ENCODE measurements at places on chromosomes 11 and 22.

DNA sequence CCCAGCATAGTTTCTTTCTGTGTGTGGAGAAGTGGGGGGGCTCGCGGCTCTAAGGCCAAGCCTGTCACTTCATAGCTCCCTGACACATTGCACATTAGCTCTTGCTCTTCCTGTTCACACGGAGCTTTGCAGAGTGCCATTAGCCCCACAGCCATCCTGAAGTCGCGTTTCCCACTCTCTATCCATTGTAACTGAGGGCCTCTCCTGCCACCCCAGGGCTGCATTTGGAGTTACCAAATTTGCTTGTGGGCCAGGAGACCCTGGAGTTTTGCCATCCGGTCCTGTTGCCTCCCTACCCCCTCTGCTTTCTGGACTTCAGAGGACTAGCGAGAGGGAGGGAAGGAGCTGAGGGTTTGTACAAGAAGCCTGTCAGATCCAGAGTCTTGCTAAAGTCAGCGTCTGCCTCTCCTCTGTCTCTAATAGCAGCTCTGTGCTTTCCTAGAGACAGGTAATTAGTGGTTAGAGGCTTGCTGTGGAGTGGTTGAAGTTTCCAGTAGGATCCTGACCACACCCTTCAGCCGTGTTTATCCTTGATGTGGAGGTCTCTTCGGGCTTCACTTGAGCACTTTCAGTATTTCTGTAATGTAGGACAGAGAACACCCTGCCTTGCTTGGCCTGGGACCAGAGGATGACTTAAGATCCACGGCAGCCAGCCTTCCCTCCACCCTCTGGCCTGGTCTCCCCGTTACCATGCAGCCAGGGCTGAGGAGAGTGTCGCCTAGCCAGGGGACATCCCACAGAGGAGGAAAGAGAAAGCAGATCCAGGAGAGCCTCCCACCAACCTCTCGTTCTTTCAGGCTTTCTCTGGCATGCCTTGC is 14.1 kb downstream of the DCPS start:
- no peak for DNase-seq

DNA sequence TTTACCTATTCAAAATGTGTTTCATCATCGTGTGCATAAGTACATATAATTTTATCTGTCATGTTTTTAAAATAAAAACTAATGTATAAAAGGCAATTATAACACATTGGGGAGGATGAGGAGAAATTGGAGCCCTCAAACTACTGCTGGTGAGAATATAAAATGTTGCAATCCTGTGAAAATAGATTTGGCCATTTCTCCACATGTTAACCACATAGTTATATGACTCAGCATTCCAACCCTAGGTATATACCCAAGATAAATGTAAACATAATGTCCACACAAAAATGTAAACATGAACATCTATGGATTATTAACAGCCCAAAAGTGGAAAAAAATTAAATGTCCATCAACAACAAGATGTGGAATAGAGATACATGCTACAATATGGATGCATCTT is 928.0 kb upstream of the FAT3 start:
- no peak for DNase-seq

- DNase-seq, result no peak
These were observed 176.1 kb downstream of the LRRC4C start for GRCh38 chr11:41283191-41283930.

GRCh38 chr22:40346185-40347118 is at the start of gene ADSL:
Gene ADSL (plus strand): TSS chr22:40346500. CDS start chr22:40346559, 59 bp downstream.
- DNase-seq, result peak; percentile 46

DNA sequence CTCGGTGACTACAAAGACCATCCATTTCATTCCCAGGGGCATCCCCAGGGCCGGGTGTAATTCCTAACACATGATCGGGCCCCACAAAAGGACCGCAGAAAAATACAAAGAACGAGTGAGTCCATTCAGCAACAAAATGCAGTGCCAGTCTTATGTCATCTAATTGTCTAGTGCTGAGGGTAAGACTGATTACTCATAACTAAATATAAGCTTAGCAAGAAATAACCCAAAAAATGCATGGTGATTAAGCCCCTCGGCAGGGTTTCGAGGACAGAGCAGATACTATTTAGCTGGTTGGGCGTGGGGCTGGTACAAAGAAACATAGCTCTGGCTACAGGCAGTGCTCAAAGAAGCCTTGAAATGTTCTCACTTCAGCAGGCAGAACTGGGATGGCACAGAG is 1078.9 kb downstream of the OPCML start:
- no peak for DNase-seq

DNA sequence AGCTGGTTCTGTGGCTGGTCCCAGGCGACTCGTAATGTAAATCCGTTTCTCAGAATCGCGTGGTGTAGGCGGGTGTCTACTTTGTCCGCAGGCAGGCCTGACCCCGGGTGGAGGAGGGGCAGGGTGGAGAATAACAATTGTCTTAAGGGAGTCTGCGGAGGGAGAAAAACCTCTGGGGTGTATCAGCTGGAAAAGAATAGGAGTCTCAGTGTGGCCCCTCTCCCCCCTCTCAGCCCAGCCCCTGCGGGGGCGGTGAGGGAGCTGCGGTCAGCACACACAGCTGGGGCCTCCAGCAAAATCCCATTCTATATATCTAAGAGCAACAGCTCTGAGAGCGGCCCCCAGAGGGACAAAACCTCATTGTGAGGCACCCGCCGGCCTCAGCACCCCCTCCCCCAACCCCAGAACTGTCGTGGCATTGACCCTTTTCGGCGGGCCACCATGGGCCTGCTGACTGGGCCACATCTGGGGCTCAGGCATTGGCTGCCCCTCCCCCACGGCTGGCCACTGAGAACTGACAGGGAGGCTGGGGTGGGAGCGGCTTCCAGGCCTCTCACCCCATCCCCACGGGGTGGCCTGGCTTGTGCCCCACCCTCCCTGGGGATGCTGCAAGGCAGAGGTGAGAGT is 2.7 kb upstream of the MYRF start:
- no peak for DNase-seq

- DNase-seq, result no peak
These were observed 3.4 kb downstream of the EMID1 start for GRCh38 chr22:29208879-29209623.

GRCh38 chr11:12187399-12187798 is 77.0 kb downstream of the MICAL2 start:
- no peak for DNase-seq

- no peak for DNase-seq
These were observed 541.2 kb downstream of the BUD13 start for GRCh38 chr11:116231543-116231942.

DNA sequence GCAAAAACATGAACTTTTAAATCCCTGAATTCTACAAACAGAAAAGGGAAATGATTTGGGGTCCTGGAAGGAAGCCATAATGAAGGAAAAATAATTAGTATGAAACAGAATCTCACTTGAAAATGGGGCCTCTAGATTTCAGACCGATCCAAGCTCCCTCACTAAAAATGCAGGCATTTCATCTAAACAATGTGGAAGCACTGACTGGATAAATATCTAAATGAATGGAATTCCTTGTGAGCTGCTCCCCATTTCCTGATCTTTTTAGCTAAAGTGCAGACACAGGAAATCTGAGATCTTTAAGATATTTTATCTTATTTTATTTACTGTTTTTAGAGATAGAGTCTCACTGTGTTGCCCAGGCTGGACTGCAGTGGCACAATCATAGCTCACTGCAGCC is 1255.8 kb downstream of the LRRC4C start:
- no peak for DNase-seq

DNA sequence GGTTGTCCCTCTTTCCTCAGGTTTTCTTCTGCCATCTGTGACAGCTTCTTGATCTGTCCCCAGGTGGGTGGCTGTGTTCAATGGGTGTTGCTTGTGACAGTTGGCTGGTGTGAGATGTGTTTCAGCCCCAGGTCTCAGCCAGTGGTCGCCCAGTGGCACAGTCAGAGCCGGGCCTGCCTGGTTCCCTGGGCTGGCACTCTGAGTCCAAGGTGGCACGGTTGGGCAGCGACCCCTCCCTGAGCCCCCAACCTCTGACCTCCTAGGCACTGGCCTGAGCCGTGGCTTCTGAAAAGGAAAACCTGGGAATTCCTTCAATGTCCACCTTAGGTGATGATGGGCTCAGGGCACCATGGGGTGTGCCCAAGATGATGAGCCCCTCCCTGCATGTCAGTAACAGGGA is 14.0 kb upstream of the PRODH start:
- DNase-seq, result no peak

DNA sequence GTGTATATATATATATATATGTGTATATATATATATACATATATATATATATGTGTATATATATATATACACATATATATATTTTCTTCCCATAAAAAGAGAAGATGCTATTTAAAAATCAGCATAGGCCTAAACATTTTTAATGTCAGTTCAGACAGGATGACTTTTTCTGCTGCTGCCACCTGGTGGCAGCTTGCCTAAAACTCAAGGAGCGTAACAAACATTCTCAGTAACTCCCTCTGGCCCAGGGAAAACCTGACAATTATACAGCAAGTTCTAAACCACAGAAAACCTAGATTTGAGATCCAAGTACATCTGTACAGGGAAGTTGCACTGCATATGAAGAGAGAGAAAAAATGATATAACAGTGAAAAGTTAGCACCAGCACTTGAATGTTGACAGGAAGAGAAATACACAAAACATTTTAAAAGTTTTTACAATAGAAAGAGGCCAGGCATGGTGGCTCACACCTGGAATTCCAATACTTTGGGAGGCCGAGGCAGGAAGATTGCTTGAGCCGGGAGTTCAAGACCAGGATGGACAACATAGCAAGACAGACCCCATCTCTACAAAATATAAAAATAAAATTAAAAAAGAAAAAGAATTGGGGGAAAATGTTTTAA is 16.6 kb downstream of the OR8A1 start:
- DNase-seq, result no peak

- no peak for DNase-seq
These were observed 24.1 kb downstream of the ZBTB16 start for GRCh38 chr11:114083391-114084252.

DNA sequence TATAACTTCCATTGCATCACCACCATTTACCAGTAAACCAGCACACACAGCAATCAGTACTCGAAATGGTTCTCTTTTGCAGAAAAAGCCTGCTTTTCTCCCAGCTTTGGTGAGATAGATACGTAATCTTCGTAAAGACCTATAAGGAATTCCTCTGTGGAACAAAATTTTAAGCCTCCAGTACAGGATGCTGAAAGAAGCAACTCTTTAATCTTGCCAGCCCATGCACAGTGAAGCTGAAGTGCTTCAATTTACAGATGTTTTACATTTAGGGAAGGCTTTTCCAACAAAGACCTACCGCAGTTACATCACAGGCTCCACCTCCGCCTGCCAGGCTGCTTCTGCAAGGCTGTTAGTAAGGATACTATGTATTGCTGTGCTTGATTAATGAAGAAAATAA is 1.9 kb downstream of the ELMOD1 start:
- no peak for DNase-seq

GRCh38 chr11:30344085-30344484 is 21.2 kb downstream of the ARL14EP start:
- no peak for DNase-seq
